SW 1271 (cell line): ENCODE measurements at places on chromosomes 3 and 15.

GRCh38 chr15:36832774-36833463, 253.5 kb downstream of the CDIN1 start:
- peak; percentile 2 for DNase-seq

DNA sequence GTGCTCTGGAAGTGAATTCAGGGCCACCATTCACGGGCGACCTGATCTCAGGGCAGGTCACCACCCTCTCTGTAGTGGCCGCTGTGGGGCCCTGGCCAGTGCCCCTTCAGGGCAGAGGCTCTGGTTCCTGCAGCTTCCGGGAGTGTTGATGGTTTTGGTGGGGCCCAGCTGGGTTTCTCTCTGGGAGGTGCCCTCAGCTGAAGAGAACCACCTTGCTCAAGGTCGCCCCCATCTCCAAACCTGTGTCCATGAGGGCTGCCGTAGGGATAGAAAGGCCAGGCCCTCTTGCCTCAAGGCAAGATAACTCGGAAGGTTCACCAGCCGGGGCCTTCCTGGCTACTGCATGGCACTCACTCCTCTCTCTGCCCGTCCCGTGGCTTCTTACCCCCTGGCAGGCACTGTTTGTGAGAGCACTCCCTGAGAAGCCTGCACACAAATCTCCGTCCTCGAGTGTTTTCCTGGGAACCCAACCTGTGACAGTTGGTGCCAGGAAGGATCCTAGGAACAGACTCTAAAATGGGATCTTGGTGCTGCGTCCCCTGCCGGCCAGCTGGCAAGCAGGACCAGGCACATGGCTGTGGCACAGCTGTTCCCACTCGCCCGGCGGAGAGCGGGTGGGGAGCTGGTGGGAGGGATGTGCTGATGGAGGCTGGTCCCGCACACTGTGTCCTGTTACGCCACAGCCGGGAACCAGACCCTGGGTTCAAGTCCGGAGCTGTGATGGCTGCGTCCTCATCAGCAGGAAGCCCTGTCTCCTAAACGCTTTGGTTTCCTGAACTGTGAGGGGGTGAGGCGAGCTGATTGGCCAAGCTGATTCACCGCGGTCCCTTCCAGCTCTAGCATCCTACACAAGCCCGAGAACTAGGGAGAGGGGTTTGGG, 23.2 kb upstream of the PIGZ start:
- DNase-seq: no peak

- DNase-seq: no peak
Measured at GRCh38 chr3:44428910-44429309, 48.6 kb downstream of the ZNF445 start.

DNA sequence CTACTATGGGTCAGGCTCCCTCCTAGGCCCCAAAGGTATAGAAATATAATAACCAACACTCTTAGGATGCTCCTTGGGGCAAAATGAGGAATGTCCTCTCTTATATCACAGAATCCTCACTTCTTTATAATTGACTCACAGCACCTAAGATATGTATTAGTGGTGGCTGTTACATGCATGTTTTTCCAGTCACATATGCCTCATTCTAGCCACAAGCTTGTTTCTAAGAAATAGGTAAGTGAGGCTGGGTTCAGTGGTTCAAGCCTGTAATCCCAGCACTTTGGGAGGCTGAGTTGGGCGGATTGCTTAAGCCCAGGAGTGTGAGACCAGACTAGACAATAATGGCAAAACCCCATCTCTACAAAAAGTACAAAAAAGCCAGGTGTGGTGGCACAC, 57.9 kb upstream of the PSMD6 start:
- DNase-seq: no peak

GRCh38 chr3:5136919-5137429, 14.9 kb downstream of the ARL8B start:
- no peak for DNase-seq

GRCh38 chr15:76034111-76034510, 21.9 kb upstream of the NRG4 start:
- DNase-seq: no peak

GRCh38 chr3:198071602-198072287, 111.7 kb downstream of the LMLN start:
- peak; percentile 88 for DNase-seq

DNA sequence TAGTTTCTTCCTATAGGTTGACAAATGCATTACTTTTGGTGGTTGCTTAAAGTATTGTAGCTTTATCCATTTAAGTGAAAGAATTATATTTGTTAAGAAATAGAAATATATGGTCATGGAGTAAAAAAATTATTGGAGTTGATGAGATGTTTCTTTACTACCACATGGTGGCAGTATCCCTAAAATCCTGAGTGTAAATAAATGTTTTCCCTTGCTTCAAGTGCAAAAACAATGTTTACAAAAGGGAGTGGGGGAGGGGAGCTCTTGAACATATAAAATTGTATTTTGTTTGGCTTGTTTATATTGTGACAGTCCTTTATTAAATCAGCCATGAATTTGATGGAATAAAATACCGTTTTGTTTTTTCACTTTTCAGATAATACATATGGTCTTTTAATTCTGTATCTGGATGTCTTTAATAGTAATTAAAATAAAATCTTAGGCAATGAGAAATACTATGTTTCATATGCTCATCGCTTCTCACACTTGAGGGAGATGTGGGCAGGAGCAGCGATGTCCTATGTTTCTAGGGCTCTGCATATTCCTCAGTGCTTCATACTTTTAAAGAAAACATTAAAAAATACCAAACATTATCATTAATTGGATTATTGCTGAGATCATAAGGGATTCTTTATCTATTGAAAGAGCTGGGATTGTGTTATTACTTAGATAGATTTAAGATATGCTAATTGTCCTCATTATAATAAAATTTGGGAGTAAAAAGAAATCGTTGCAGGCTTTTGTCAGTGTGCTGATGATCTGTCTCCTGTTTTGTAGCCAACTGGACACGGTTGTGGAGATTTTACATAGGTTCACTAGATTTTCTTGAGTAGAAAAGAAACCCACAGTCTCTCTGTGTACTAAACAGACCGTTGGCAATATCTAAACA, 349.7 kb downstream of the TUSC7 start:
- peak; percentile 41 for DNase-seq

GRCh38 chr3:172142051-172142863, 102.9 kb downstream of the FNDC3B start:
- DNase-seq: peak; percentile 75

DNA sequence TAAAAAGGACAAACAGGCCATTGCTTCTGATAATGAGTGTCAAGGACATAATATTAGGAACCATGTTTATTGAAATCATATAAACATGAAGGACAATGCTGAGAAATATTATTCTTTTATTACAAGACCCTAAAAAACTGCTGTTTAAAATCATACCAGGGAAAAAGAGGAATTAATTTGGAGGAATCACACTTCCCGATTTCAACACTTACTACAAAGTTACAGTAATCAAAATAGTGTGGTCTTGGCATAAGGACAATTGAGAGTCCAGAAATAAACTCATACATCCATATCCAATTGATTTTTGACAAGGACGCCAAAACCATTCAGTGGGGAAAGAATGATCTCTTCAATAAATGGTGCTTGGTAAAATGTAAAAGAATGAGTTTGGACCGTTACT, 13.0 kb downstream of the CYP1A1 start:
- no peak for DNase-seq

DNA sequence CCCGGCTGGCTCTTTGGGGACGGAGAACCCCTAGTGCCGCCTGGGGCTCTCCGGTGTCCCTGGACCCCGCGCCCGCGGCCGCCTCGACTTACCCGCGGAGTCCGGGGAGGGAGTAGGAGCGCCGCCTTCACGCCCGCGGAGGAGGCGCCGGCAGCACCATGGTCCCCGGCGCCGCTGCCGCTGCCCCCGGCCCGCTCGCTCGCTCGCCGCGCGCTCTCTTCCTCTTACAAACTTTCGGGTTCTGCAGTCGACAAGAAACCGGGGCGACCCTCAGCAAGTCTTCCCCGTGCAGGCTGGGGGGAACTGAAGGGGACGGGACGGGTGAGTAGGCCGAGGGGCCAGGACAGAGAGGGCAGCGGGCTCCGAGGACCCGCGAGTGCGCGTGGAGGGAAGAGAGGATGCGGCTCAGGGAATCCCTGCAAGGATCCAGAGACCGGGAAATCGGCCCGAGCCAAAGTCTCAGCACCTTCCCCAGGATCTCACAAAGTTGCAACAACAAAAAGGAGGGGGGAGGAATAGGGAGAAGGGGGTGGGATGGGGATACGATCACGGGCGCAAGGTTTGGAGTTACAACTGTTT, 2.0 kb downstream of the FOXP1 start:
- no peak for DNase-seq

GRCh38 chr15:42136513-42136912, 19.9 kb downstream of the PLA2G4F start:
- DNase-seq: no peak

- DNase-seq: no peak
Measured at GRCh38 chr3:55669133-55669532, 182.0 kb upstream of the WNT5A start.

DNA sequence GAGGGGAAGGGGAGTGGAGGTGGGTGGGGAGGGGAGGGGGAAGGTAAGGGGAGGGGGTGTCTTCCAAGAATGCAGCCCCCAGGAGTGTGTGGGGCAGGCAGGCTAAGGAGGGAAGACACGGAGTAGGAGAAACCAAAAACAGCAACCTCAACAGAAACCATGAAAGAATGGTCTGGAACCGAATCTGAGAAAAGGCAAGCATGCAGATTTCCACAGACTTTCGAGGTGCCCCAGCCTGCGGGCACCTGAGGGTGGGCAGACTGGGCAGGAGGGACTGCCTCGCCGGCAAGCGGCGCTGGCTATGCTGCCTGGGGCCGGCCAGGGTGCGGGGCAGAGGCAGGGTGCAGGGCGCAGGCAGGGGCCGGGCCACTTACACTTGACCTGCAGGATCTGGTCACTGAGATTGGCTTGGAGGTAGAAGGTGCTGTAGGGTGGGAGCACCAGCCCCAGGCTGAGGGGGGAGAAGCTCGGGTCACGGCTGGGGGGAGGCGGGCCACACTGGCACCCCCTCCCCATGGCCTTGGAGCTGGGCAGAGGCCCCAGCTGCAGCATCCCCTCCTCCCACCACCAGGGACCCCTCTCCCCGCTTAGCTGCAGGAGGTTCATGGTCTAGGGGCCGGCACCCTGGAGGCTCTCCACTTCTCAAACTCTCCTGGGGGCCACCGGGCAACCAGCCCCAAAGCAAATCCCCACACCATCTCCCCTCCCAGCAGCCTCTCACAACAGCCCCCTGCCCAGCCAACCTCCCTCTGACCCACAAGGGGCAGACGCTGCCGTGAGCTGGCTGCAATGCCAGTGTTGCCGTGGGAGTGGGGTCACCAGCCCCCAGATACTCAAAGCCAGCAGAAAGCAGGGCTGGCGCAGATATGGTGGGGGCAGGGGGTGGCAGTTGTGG, 15.3 kb upstream of the TMEM115 start:
- no peak for DNase-seq

DNA sequence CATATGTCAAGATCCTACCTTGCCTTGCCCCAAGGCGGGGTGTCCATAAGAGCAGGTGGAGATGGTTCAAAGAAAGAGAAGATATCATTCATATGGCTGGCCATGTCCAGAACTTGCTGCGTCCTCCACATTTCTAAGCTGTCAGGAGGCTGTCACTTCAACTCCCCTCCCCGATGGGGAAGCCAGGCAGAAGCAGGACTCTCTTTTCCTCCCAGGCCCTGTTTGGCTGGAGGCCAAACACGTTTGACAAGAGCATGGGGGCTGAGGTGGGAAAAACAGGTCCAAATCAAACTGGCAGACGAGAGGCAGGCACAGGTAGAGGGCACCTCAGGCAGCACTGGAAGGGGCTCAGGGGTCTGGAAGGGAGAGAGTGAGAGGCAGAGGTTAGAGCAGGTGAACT, 37.7 kb downstream of the MESD start:
- DNase-seq: no peak

- DNase-seq: no peak
Measured at GRCh38 chr15:33067456-33067855, 127.1 kb downstream of the FMN1 start.

- no peak for DNase-seq
Measured at GRCh38 chr3:82084824-82085223, 323.4 kb upstream of the GBE1 start.

- peak; percentile 22 for DNase-seq
Measured at GRCh38 chr3:184145111-184145524, 10.0 kb downstream of the EIF2B5 start.

- no peak for DNase-seq
Measured at GRCh38 chr3:14301558-14301957, 100.8 kb upstream of the SLC6A6 start.

DNA sequence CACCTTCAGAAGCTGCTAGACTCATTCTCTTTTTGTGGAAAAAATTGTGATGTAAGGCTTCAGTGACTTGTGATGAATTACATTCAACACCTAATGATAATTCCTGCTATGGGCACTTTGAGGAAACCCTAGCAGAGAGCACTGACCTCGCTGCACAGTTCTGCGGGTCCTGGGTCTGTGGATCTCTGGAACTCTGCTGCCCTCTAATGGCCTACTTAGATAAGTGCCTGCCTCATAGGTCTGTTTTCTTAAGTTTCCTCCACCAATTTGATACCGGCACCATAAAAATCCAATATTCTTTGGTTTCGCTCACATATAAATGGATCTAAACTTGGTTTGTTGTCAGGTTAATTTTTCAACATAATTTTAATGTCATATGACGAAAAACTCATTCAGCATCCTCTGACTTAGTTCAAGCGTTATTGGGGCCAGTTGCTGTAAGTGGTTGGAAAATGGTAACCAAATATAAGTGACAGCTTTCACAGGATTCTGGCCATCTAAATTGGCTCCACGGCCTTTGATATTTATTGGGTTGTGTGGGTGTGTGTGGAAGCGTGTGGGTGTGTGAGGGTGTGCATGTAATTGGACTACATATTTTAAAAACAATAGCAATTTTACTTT, 10.4 kb downstream of the SLITRK3 start:
- peak; percentile 69 for DNase-seq

- no peak for DNase-seq
Measured at GRCh38 chr15:60973637-60974415, 255.3 kb downstream of the RORA start.

DNA sequence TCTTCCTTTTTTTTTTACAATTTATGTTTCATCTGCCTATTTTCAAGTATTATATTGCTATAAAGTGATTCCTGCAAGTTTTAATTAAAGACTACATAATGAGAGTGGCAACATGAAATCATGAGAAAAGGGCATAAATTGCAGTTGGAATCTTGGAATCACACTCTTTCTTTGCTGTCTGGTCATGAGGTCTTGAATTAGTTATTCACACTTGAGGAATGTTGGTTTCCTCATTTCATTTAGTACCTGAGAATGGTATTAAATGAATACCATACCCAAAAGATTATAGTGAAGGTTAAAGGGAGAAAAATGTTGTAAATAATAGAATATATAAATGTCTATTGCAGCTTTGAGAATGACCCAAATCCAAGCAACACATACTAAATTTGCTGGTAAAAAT, 25.8 kb upstream of the CNTN3 start:
- DNase-seq: no peak

DNA sequence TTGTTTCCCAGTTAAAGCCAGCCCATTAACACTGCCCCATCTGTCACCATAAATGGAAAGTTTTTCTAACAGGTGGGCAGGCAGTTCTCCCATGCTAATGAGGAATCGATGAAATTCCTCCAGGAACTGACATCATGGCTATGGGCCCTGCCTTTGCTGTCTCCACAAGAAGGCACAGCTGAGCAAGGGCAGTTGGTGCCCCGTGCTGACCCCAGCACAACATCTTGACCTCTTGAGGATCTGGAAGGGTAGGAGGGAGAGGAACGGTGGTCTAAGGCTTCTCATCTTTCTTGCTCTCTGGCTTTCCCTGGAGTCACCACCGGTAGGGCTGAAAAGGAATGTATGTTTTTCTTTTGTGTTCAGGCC, 46.7 kb downstream of the CHCHD6 start:
- no peak for DNase-seq

GRCh38 chr3:129224984-129225393, 24.4 kb upstream of the COPG1 start:
- peak; percentile 51 for DNase-seq

- no peak for DNase-seq
Measured at GRCh38 chr15:69526081-69527061, 73.8 kb downstream of the RPLP1 start.
